ENCODE measurements at places on chromosomes 3 and 15.

- DNase-seq = no peak
Observed at GRCh38 chr3:4976109-4976508, 3.1 kb upstream of the BHLHE40 start.

GRCh38 chr3:48411606-48412374, 18.1 kb downstream of the PLXNB1 start:
- DNase-seq = no peak

- no peak for DNase-seq
Observed at GRCh38 chr3:157275832-157276231, 115.9 kb upstream of the CCNL1 start.

- DNase-seq = no peak
Observed at GRCh38 chr3:66437341-66437929, 63.4 kb downstream of the LRIG1 start.

DNA sequence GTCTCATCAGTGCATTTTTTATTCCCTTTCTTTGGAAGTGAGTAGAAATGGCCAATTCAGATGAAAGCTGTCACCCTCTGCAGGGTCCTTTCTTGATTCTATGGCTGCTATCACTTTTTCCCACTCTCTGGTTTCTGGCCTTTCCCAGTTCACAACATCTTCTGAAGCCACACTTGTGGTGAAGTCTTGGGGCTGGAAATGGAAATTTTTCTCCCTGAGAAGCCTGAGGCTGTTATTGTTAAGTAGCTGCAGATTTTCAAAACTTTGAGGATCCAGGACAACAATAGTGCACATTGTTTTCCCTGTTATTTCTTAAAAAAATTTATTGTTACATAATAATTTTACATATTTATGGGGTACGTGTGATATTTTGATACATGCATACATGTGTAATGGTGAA, 250.3 kb upstream of the RASGRP1 start:
- no peak for DNase-seq

DNA sequence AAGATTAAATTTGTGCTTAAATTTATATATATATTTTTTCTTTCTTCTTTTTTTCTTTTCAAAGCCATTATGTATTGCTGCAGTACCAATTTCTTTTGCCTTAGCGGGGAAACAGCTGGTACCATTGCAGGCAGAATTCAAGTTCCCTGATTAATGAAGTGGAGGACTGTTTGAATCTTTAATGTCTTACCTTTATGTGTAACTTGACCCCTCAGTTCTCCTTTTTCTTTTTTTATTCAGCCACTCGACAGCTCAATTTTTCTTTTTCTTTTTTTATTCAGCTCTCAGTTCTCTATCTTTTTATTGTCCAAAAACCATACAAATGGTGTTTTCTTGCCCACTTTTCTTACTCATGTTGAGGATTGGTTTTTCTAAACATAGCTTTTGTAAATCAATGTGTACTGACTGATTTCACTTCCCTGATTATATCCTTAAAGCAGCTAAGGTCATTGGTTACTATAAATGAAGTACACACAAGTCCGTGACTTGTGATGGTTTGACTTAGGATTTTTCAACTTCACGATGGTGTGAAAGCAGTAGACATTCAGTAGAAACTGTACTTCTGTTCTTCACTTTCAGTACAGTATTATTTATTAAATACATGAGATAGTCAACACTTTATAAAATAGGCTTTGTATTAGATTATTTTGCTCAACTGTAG, 22.8 kb downstream of the ATP2C1 start:
- DNase-seq = no peak

DNA sequence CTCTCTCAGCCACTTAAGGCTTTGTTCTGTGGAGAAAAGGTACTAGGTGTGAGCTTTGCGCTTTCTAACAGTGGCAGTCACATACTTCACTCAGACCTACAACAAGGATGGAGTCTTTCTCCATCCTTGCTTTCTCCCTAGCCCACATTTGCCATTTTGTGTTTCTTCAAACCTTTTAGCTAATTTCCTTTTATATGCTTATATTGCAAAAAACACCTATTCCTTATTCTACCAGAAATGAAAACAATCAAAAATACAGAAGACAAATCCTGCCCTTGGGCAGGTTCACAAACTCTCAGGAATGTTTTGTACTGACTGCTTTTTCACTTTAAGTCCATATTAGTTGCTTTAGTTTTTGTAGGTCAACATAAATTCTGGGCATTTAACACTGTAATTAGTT, 914.2 kb downstream of the SQOR start:
- DNase-seq = no peak

DNA sequence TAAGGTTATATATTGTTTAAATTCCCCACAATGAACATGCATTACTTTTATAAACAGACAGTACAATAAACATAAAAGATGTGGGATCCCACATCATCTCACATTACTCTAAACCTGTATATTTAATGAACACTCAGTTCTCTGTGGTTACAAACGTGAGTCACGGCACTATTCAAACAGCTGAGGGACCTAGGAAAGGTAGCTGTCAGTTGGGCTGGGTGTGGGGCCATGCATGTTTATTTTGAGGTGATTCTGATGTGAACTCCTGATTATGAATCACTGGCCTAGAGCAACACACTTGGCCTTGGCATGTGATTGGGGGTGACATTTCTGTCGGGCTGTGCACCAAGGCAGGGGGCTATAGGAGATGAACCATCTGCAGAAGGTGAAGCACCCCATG, 147.6 kb upstream of the HACD2 start:
- DNase-seq = no peak

- DNase-seq = no peak
Observed at GRCh38 chr3:112822064-112823055, 24.3 kb downstream of the CD200R1L start.

DNA sequence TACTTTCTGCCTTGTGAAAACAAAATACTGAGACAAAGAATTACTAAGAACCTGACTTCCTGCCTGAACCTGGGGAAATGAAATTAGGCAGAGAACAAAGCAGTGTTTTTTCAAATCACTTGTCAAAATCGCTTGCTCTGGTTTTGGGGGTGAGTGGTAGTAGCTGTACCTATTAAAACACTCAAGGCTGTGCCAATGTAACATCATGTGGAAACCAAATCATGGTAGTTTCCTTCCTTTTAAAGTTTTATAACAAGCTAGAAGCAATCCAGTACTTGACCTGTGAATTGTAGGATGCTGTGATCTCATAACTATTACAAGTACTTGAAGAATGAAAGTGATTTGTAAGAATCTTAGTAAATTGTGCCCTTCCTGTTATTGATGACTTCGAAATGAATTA, 6.7 kb downstream of the CMTM8 start:
- no peak for DNase-seq

- no peak for DNase-seq
Observed at GRCh38 chr3:194177141-194177540, 41.2 kb downstream of the HES1 start.

- no peak for DNase-seq
Observed at GRCh38 chr3:196968233-196969133, at the start of gene PIGZ. Gene PIGZ, minus strand, starts transcription at chr3:196968833. Its CDS starts 16,802 bp downstream, at chr3:196952031.
